ENCODE measurements at places on chromosomes 4 and X.
A peak's percentile ranks its signal among the peaks of the same experiment; 100 is the strongest.

DNA sequence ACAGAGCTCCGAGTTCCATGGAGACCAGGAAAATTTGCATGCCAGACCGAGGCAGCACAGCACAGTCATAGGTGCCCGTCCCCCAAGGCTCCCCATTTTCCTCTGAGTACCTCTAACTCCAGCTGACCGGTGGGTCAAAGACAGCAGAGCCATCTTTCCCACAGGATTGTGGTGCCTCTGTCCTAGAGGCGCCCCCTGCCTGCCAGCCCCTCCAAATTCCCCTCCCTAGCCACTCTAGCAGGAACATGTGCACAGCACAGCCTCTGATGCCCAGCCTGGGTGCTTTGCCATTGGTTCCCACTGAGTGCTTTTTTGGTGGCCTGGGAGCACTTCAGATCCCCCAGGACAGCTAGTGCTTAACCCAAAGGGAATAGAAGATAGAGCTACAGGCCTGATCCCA is 368.5 kb upstream of the PABPC5 start:
- no peak for DNase-seq

GRCh38 chr4:8251110-8251883 is 18.3 kb upstream of the HTRA3 start:
- no peak for DNase-seq

- DNase-seq = no peak
These were observed 34.3 kb downstream of the FGFRL1 start for GRCh38 chr4:1045595-1046201.

- no peak for DNase-seq
These were observed 75.4 kb downstream of the MBNL3 start for GRCh38 chrX:132413459-132413858.

DNA sequence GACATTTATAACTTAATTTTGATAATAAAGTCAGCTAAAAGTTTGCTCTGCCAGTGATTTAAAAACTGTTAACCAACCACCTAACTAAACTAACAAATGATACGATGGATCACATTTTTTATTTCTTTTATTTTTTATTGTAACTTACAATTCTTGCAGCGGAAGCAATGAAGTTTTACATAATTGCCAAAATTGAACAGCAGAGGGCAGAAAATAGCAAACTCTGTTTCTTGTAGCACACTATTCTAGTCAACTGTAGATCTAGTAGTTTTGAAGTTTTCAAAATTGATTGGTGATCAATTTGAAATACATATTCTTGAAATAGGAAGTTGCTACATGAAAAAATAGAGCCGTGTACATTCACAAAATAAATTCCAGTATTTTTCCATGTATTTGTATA is 2.8 kb upstream of the GRIA2 start:
- peak; percentile 11 for DNase-seq

DNA sequence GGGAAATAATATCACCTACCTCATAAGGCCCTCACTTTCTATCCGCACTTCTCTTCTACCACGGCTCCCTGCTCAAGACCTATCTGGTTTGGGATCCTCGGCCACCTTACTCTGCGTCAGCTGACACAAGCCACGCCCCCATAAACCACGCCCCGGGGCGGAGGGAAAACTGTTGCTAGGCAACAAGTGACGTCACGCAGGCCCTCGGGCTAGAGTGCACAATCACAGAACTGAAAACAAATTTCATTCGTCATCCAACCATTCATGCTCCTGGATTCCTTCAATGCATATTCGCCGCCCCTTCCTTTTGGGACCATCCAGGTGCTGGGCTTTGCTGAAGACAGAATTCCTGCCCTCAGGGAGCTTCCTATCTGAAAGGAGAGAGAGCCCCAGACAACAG is 66.3 kb downstream of the SMC1A start:
- DNase-seq = peak; percentile 46

- DNase-seq = no peak
These were observed 1176.3 kb downstream of the PCDH18 start for GRCh38 chr4:136355970-136356369.

DNA sequence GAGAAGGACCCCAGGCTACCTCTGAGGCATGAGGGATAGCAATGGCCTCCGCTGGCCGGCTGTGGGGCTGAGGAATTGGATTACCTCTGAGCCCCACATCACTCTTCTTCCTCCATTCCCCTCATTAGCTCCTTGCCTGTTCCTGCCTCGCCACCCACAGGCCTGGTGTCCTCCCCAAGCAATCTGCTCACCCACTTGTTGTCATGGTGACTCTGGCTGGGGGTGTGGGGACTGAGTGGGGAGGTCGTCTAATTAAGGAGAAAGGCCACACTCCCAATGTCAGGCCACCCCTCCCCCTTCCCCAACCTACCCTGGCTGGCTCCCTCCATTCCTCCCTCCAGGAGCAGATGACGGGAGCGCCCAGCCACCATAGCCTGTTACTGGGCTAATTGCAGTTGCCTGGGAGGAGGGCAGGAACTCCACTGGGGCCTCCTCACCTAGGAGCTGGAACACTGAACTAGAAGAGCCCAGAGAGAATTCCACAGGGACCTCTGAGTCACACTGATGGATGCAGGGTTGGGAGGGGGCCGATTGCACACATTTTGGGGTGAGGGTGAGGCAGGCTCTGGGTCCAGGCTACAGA is 20.7 kb downstream of the NALF2 start:
- no peak for DNase-seq

DNA sequence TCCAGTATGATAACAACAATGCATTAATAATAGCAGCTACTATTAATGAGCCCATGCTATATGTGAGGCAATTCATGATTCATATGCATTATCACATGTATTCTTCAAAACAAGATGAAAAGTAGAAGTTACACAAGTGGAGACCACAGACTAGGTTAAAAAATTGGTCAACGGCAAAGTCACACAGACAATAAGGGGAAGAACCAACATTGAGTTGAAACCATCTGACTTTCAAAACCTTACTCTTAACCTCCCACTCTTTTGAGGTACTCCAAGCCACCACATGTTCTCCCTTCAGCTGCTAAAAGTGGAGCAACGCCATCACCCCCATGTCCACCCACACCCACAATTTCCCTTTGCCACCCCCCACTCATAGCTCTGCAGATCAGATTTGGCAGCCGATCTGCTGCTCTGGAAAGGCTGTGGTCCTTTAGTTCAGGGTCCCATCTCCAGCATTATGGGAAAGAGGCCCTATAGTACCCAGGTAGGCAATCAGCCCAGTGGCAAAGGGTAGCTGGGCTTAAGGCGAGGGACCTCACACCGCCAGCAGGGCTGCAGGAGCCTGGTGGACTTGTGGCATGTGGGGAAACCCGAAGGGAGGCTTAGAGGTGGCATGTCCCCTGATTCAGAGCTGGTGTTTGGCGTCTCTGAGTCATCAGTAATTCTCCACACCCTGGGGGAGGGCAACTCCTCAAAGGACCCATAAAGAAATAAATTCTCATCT is 33.5 kb upstream of the CYBB start:
- peak; percentile 72 for DNase-seq

DNA sequence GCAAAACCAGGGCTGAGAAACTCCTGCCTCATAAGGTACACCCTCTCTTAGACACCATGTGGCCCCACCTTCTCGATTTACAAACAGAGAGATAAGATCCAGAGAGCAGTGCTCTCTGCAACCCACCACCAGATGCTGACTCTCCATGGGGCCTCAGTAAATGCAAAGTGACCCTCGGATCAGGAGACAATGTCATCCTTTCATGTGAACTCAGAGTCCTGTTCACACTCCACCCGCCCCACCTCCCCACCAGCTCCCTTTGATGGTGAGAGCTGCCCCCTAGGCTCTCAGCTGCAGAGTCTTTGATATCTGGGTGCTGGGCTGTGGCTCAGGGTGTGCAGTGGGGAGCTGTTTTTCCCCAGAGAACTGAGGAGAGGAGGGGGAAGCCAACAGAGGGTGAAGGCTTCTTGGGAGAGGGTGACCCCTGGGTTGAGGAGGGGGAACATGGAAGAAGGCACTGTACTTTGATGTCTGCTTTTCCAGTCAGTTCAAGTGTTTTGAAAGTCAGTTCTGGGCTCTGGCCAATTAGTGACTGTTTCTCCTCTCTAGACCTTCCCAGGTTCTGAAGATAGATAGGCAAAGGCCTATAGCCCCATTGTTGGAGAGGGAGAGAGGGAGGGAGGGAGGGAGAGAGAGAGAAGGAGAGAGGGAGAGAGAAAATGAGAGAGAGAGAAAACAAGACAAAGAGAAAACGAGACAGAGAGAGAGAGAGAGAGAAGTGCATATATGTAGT is 88.2 kb downstream of the SCD5 start:
- DNase-seq = no peak

GRCh38 chrX:40632199-40632598 is 9.0 kb downstream of the MPC1L start:
- DNase-seq = no peak

- DNase-seq = no peak
These were observed 10.5 kb upstream of the PRSS48 start for GRCh38 chr4:151266497-151266896.

- DNase-seq = no peak
These were observed 8.0 kb downstream of the IBSP start for GRCh38 chr4:87807402-87807801.

GRCh38 chr4:148618856-148619255 is 176.6 kb upstream of the NR3C2 start:
- DNase-seq = no peak

DNA sequence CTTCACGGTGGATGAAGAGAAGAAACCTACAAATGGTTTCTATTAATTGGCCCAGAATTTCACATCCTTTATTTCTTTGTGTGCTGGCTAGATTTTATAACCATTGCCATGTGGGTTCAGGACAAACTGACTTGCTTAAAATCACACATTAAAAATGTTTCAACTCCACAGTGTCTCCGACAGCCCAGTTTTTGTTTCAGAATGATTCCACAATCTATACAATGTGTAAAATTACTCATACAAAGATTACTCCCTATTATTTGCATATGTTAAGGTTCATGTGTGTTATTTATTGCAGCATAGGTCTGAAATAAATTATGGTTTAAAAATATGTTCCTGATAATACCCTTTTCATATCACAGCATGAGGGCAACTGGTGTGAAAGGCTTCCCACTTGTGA is 20.6 kb downstream of the DCHS2 start:
- no peak for DNase-seq

GRCh38 chr4:105887508-105887907 is 7.8 kb upstream of the NPNT start:
- DNase-seq = no peak

DNA sequence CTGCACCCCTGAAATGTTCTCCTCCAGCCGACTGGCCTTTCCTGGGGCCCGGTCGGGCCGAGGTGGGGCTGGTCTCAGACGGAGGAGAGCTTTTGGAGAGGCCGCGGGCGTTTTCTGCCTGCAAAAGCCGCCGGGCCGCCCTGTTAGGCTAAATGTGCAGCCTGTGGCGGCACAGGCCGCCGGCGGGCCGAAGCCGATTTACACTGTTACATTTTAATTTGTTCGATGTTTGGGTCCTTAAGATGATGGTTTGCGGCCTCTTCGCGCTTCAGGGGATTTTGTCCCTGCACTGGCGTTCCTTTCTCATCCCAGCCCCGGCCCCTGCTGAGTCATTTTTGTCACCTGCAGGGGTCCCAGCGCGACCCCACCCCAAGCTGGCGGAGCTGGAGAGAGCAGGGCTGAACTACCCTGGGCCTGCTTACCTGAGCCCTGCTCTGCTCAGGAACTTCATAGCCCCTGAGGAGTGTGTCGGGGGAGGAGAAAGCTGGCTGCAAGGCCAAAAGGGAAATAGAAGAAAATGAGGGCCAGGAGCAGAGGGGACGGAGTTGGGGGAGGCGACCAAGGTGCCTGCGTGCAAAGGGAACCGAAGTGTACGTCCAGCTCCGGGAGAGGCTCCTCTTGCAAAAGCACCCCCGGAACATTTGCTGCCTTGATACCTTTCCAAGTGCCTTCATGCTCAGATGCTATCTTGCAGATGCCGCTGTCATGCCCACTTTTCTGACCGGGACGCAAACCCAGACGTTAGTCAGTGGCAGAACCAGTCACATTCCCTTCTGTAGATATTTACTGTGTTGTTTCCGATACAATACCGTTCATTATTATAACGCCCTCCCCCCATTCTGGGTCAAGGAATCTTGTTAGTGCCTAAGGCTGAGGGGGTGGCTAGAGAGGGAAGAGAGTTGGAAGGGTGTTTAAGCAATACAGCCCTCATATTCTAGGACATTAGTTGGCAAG is 977 bp upstream of the RBBP7 start:
- DNase-seq = peak; percentile 55

GRCh38 chrX:34879346-34879745 is 63.2 kb upstream of the FAM47B start:
- no peak for DNase-seq

DNA sequence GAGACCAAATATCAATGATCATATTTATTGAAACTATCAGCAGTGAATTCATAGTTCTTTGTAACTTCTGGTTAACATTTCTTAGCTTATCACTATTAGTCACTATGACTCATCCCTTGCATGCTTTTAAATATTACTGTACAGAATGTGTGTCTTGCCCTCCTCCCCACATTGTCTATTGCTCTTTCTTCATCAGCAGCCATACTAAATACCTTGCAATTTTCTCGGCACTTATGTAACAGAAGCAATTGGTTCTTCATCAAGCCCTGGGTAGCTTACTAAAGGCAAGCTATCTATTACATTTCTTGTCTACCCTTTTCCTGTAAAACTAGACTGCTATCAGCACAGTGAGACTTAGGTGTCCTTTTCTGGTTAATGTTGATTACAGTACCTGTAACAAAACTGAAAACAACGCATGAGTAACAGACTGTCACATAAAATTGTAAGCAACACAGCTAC is 8.2 kb downstream of the KLHL4 start:
- DNase-seq = peak; percentile 61

GRCh38 chr4:10197952-10198351 is 81.4 kb upstream of the WDR1 start:
- DNase-seq = no peak

- DNase-seq = no peak
These were observed 50.0 kb downstream of the CLCN5 start for GRCh38 chrX:49972328-49972860.

DNA sequence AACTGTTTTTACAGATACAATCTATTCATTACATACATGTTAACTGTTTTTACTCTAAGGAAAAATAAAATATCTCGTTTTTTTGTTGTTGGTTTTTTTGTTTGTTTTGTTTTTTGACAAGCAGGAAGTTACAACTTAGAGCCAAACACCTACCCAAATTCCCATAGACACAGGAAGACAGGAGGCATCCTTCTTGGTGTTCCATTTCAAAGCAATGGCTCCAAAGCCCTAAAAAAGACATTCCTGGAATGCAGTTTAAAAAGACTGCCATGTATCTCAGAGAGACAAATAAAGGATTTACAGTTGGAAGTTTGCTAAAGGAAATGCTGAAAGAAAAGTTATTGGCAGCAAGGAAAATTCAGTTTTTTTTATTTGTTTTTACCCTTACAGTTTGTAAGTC is 16.7 kb downstream of the ETFDH start:
- DNase-seq = no peak

- peak; percentile 62 for DNase-seq
These were observed 105.7 kb upstream of the PDLIM3 start for GRCh38 chr4:185640811-185641675.

GRCh38 chr4:62324215-62324614 is 1124.1 kb downstream of the ADGRL3 start:
- no peak for DNase-seq

DNA sequence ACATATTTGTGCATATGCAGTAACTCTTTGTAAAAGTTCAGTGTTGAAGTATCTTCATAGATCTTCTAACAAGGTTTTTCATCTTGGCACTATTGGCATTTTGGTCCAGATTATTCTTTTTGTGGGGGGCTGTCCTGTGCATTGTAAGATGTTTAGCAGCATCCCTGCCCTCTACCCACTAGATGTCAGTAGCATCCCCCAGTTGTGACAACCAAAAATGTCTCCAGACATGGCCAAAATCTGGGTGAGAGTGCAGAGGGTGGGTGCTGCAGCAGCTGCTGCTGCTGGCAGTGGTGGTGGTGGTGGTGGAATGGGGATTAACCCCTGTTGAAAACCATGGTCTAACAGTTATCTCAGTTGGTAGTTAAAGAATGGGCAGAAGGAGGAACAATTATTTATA is 370.0 kb downstream of the GPAT3 start:
- no peak for DNase-seq
